ENCODE measurements at places on chromosomes 7 and 10.
A peak's percentile ranks its signal among the peaks of the same experiment; 100 is the strongest.

GRCh38 chr7:112049555-112050249, 156.5 kb downstream of the DOCK4 start:
- DNase-seq = no peak

DNA sequence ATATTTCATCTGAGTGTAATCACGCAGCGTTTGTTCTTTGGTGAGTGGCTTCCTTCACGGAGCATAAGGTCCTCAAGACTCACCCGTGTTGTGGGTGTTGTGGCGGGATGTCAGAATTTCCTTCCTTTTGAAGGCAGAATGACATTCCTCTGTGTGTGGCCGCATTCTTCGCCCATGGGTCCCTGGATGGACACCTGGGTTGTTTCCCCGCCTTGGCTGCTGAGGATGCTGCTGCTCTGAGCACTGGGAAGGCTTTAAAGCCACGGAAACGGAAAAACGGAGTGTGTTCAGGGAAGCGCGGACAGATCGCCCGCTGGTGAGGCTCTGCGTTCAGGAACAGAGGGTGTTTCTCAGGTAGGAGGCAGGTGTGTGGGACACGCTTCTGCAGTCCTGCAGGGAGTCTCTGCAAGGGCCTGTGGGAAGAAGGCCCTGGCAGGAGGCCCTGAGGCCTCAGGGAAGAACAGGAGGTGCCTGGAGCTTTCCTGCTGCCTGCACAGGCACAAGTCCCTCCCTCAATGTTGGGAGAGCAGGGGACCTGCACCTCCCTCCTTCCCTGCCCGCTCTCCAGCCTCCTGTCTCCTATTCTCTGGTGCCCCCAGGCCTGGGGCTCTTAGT, 35.7 kb upstream of the SHH start:
- no peak for DNase-seq

- no peak for DNase-seq
Observed at GRCh38 chr7:24965831-24966708, 13.9 kb downstream of the OSBPL3 start.

DNA sequence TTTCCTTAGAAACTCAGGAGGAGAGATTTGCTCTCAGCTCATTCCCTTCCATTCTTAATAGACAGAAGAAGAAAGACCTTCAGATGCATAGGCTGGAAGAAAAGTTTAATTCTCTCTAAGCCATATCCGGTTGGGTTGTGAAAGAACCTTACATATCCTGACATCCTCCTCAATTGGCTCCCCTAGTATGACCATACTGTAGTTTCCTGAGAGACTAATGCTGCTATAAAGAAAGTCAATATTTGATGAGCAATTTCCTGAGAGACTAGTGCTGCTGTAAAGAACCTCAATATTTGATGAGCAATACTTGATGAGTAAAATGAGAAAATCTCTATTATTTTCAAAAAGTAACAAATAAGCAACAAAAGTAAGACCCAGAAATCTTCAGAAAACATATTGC, 888.5 kb upstream of the SORCS1 start:
- DNase-seq = no peak

- no peak for DNase-seq
Observed at GRCh38 chr7:2981103-2981480, 62.6 kb downstream of the CARD11 start.

- no peak for DNase-seq
Observed at GRCh38 chr10:12709000-12709401, 292.5 kb downstream of the CCDC3 start.

DNA sequence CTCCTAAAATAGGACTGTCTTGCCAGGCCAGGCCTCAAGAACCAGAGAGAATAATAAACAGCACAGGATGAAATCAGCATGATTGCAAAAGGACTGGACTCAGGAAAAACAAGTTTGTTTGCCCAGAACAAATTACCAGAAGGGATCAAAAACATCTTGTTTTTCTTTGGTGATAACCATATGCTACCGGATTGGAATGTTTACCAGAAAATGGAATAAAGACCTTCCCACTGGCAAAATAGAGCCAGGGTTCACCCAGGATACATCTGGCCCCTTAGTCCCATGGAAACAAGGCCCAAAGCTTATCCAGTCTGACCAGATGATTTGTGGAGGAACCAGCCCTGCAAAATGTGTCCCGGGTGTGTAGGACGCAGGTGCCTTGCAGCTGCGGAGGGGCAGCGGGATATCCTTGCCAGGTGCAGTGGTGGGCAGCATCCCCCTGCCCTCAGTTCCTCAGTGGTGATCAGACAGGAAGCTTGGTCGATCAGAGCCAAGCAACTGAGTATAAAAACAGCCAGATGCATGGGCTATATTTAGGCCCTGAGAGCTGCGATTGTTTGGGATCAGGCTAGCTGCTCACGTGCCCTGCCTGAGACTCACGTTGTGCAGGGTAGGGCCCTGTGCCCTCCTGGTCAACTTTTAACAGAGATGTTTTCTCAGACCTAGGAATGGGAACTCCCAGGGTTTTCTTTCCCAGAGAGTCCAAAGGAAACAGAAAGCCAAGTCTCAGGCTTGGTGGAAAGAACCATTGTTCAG, 4.6 kb upstream of the ZNF22 start:
- peak; percentile 89 for DNase-seq

DNA sequence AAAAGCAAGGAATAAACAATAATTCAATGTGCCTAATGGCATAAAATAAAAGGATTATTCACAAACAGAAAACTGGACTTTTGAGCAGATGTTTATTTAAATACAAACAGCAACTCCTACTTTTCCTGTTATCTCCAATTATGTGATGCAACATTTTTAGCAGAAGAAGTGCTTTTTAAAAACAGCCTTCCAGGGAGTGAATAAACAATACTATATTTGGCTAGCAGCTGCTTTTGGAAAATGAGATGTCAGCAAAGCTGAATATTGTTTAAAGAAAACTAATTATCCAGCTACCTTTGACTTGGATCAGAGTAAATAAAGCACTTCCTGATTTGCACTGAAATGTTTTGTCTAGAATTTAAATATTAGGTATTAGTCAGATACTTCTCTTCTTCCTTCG, 23.2 kb downstream of the CDK1 start:
- DNase-seq = no peak

DNA sequence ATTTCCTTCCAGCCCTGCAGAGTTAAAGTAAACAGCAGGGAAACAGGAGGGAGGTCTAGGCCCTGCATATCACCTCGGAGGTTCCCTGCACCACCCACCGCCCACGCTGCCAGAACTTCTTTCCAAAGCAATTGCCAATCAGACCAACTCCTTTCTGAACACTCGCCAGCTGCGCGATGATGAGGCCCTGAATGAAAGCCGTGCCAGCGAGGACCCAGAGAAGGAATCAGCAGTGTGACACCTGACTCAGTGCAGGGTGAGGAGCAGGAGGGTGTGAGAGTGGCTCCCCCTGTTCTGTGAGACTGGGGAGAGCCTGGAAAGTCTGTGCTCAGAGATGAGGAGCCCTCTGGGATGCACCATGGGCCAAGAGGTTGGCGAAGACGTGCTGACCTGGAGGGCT, 3.3 kb upstream of the TCERG1L start:
- DNase-seq = no peak

DNA sequence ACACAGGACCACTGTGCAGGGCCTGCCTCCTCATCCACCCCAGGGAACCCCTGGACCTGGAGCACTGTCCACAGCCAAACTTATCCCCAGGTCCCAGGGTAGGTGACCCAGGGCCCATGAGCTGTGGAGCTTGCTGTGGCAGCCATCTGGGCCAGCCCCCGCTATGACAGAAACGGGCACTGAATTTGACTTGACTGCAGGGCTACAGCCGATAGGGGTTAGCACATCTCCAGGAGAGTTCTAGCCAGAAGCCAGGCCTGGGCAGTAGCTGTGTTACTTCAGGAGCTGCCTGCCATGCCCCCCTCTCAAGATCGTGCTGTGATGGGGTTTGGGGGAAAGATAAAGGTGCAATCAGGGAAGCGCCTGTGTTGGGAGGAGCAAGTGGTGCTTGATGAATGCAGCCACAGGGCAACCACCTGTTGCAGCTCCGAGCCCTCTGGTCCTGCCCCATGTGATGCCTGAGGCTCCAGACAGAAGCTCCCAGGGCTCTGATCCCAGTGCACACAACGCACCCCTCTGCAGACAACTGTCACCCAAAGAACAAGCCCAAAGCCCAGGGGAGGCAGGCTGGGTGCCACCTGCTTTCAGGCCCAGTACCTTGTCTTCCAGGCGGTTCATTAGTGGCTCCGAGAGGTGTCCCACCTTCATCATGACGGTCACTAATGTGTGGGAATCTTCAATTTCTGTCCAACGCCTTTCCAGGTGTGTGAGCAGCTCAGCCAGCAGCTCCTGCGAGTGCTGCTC, 6.5 kb downstream of the TBRG4 start:
- no peak for DNase-seq

DNA sequence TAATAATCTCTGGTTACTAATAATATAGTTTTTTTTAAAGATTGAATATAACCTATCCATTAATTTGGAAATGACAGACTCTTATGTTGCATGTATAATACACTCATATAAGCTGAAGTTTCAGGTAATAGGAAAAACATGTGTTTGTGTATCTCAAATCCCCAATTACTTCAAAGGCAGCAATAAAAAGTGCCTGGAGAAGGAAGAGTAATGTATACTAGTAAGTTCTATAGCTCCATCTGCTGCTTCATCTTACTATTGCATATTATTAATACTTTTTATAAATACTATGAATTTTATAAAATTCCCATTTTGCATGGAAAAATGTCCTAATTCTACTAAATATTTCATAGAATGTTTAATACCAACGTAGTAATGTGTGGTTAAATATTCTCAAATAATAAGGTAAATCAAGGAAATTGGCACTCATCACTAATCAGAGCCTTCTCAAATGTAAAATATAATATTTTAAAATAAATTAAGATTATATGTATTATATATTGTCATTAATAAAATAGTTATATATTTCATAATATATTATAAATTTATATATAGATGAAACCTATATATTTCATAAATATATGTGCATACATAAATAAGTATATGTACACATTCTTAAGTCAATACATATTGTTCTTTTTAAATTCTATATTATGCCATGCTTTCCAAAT, 311.9 kb downstream of the HGF start:
- no peak for DNase-seq

GRCh38 chr7:51229620-51230323, 86.8 kb downstream of the COBL start:
- no peak for DNase-seq

DNA sequence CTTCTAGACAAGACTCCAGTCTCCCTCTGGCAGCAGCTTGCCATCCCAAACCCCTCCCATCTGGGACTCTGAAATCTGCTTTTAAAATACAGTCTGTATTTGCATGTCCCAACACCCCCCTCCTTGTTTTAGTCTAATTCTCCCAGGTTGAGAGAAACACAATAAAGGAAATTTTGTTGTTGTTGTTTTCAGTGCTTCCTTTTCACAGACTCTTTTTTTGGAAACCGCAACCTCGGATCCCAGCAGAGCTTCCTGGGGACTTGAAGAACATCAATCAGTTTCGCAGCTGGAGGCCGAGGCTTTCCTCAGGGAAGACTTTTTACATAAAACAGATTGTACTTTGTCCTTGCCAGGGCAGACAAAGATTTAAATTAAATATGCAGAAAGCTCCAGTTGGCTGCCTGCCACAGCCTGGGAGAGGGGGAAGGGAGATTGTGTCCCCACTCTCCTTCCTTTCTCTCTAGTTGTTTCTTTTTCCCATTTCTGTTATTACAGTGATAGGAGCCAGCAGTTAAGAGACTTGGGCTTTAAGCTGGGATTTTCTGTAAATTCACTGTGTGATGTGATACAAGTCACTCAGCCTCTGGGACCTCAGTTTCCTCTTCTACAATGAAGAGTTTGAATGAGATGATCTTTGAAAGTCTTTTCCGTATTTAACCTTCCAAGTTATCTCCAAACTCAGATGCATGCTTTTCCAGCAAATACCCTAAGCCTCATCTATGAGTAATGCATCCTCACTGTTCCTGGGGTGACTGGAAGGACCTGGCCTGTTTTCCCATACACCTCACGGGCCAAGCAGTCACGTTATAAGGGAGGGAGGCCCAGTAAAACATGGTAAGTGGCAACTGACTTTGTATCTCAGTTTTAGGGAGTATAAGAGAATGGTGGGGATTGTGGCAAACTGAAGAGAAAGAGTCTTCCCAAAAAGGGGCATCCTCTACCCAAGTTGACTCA, 192.3 kb downstream of the REEP3 start:
- DNase-seq = peak; percentile 57

- no peak for DNase-seq
Observed at GRCh38 chr7:157739031-157739430, 402.2 kb downstream of the DNAJB6 start.
